IgD-negative memory B cell (primary cell): ENCODE measurements at places on chromosomes 6 and 20. TPM values are rescaled to one million over a fixed set of nuclear protein-coding genes. Genes with fewer than 3 reads are reported as not detected.

LPA gene
- polyA plus RNA-seq, result not detected

TSPO2 gene
- polyA plus RNA-seq, result not detected

MAN1A1 gene
- polyA plus RNA-seq, result 16.9 TPM

BPIFB1 gene
- not detected for polyA plus RNA-seq

NECAB3 gene
- polyA plus RNA-seq, result 4.1 TPM
